Foreskin fibroblast (primary cell): ENCODE measurements at places on chromosomes 3 and 15.

GRCh38 chr3:32954506-32954905 is 3.1 kb downstream of the CCR4 start:
- no peak for DNase-seq

DNA sequence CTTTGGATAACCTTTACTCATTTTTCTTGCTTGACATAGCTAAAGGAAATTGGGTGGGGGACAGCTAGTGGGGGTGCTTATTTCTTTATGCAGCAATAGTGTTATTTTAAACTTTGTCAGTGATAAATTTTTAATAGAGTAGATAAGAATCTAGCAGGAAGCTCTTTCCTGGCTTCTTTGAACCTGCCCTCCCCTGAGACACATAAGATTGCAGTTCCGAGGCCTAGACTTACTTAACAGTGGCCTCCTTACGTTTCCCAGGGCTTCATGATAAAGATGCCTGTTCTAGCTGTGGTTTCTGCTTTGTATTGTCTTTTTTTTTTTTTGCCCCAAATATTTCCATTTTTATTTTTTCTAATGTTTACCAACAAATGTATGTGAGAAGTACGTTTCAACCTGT is 170.1 kb downstream of the VPS8 start:
- no peak for DNase-seq

- DNase-seq = no peak
These were observed 336.3 kb upstream of the CFAP20DC start for GRCh38 chr3:59386165-59386564.

DNA sequence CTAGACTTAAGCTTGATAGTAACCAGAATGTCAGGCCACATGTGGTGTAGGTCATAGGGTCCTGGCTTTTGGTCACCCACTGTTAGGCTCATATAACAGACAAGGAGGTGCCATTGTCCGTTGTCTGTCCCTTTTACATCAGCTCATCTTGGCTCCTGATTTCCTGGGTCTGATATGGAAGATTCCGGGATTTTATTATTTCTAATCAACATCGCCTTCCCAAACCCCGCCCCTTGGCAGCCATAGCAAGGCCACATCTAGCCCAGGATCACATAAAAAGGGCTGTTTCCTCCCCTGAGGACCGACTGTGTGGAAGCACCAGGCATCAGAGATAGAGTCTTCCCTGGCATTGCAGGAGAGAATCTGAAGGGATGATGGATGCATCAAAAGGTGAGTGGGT is at the start of gene TGM4:
Gene TGM4 (plus strand): TSS at position 301 of the 400 bp plus-strand sequence. CDS start 71 bp downstream, at position 372.
- DNase-seq = no peak

DNA sequence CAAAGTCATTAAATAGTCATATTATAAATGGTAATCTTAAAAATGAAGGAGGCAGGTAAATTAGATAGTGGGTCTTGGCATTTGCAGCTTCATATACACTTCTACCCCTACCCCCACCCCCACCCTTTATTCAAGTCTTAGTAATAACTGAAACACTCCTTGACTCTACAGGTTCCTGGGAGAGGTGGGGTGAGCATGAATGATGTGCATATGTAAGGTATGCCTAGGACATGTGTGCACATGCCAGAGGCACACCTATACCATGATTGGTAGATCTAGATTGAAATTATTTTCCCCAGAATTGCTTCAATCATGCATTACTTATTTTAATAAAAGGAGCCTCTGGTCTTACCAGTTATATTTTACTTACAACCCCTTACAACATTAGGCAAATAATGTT is 40.1 kb upstream of the PDCD6IP start:
- no peak for DNase-seq

DNA sequence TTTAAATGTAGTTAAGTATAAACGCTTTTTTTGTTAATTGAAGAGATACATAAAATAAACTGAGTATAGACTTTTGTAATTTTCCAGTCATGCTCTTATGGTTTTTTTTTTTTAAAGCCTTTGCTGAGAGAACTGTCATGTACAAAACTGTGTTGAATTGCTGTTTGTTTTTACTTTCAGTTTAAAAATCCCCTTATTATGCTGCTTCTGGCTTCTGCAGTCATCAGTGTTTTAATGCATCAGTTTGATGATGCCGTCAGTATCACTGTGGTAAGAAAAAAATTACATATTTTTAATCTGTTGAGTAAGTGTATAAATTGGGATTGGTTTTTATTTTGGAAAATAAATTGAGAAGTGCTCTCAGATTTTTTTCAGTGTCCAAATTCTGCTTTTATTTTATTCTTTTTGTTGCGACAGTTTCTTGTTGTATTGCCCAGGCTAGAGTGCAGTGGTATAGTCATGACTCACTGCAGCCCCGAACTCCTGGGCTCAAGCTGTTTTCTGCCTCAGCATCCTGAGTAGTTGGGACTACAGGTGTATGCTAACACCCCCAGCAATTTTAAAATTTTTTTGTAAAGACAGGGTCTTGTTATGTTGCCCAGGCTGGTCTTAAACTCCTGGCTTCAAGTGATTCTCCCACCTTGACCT is 40.7 kb downstream of the ATP2C1 start:
- peak; percentile 46 for DNase-seq

DNA sequence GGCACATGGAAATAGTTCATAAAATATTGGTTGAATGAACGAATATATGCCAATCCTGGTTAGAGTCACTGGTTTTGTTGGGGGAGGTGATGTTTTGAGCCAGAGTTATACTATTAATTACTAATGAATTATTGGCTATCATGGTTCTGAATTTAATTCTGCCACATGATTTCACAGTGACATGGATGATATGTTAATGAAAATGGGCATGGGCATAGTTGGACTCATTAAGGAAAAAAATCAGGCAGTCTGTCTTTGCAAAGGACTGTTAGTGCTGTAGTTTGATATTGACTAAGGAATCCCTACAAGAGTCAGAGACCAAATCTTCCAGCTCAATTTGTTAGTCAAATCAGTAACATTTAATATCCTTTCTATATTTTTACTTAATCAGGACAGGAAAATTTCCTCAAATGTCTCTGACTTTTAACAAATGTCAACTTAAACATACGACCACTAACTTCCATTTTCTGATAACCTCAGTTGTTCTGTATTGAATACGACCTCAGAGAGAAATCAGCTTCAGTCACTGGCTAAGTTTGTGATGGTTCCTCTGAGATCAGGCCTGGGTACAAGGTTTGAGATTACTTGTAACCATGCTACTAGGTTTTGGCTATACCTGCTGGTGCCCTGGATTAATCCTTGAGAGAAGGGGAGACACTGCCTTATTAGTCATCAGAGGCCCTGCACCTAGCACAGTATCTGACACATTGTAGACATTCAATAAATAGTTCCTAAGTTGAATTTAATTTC is 13.3 kb downstream of the NFKBIZ start:
- DNase-seq = peak; percentile 24

GRCh38 chr15:67911727-67912126 is 71.9 kb upstream of the RNU6-1 start:
- no peak for DNase-seq

DNA sequence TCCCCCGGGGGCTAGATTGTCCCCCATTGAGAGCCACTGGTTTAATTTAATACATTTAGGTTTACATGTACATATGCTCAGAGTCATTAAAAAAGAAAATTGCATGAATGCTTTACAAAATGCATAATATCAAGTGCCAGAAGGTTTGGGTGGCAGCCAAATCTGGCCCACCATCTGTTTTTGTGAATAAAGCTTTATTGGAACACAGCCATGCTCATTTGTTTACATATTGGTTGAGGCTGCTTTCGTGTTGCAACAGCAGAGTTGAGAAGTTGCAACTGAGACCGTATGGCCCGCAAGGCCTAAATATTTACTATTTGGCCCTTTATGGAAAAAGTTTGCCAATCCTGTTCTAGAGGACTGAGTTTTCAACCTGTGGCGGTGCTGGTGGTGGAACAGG is 32.1 kb upstream of the RGMA start:
- DNase-seq = no peak

DNA sequence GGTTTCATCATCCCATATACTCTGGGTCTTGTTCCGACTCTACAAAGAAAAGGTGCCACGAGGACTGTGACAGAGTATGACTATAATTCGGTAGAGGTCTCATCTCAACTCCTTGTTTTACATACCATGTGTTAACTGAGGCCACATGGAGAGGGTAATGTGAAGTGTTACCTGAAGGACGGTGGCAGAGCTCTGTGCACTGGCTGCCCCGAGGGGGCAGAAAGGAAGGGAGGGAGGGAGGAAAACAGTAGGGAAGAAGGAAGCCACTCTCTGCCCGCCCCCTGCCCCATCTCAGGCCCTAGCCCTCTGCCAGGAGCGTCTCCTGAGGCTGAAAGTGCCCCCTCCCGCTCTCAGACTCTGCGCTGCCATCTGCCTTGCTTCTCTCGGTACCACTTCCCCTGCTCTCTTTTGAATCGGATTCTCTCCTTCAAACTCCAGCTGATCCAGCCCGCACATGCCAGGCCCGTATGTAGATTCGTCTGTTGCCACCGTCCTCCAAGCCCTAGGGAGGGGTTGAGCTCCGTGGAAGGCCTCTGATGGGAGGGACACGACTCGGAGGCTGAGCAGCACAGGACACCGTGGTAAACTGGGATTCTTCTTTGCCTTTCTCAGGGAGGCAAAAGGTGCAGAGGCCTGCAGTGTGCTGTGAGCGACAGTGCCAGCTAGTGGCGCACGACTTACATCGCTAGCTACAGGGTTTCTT is 70.5 kb upstream of the ATP10A start:
- DNase-seq = peak; percentile 72

DNA sequence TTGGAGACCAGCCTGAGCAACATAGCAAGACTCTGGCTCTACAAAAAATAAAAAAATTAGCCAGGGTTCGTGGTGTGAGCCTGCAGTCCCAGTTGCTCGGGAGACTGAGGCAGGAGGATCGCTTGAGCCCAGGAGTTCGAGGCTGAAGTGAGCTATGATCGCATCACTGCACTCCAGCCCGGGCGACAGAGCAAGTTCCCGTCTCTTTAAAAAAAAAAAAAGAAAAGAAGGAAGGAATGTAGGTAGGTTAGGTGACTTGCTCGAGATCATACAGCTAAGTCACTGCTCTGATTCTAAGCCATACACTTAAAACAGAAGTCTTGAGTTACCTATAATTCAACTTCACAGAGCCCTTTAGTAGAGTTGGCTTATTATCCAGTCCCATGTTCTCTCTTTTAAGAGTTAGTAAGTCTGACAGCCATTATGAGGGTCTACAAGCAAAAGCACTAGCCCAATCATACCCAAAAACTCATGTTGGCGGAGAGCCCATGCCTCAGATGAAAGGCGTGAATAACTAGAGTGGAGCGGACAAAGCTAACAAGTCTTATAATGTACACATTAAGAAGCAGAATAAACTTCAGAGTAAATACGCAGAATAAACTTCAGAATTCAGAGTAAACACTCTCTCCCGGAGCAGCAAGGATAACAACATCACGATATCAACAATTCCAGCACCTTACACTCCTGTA is 768 bp downstream of the AAGAB start:
- DNase-seq = peak; percentile 44

DNA sequence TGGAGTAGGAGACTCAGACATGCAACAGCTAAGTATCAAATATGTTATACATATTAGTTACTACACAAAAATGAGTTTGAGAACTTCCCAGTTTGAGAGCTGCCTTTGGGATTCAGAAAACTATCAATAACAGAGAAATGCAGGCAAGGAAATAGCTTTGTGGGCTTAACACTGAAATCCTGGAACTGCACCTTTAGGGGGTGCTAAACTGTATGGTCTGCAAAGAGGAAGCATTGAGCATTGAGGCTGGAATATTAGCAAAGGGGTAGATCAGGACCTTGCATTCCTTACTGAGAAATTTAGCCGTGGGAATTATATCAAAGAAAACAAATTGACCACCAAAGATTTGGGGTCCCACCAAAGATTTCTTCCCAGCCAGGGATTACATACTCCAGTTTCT is 580.0 kb downstream of the ZNF385D start:
- peak; percentile 14 for DNase-seq

GRCh38 chr15:29272219-29272618 is 2.6 kb upstream of the NSMCE3 start:
- DNase-seq = no peak

DNA sequence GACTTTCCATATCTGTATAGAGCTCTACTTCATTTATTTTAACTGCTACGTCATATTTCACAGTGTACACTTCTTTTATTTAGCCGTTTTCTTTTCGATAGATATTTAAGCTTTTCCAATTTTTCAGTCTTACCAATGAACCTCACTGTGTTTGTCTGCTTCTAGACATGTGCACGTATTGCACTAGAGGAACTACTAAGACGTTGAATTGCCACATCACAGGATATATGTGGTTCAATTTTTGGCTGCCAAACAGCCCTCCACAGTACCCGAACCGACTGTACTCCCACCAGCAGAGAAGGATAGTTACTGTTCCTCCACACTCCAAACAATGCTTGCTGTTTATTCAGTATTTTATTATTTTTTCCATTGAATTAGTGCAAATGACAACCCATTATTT is 2.0 kb downstream of the NR1I2 start:
- no peak for DNase-seq

- DNase-seq = no peak
These were observed 92.2 kb upstream of the ANKRD28 start for GRCh38 chr3:15889936-15890335.

- no peak for DNase-seq
These were observed 69.0 kb upstream of the LPP start for GRCh38 chr3:188084752-188085583.

GRCh38 chr3:64321747-64322146 is 96.5 kb upstream of the PRICKLE2 start:
- peak; percentile 83 for DNase-seq

- no peak for DNase-seq
These were observed 51.1 kb downstream of the POMGNT2 start for GRCh38 chr3:43054754-43055153.

DNA sequence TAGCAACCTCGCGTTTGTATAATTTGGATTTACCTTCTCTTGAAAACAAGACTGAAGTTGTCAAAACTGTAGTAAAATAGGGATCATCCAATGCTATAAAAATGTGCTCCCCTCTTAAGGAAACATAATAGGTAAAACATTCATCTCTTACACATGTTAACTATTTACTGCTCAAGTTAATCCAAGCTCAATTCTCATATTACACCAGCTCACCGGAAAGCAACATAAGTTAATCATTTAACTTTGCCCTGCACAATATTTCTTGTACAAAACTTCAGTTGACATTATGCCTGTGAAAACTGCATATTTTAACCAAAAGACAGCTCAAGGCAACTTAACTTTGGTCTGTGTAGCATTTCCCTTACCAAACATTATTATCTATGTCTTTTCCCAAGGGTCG is 634.2 kb downstream of the NAALADL2 start:
- DNase-seq = no peak

- no peak for DNase-seq
These were observed 471.2 kb downstream of the NR2F2 start for GRCh38 chr15:96801576-96802150.

DNA sequence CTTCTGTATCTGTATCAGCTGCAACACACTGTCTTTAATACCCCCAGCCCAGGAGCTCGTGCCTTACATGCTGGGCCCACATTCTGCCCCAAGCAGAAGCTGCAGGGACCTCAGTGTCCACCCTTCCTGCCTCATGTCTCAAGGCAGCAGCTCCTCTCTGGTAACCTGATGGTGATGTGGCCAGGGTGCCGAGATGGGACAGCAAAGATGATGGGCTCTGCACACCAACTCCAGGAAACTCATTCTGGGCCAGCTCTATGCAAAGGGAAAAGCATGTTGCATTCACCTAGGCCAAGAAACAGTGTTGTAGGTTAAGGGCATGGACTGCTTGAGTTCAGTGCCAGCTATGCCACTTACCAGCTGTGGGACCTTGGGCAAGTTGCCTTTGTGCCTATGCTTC is 79.5 kb upstream of the PRR23C start:
- DNase-seq = no peak

- DNase-seq = no peak
These were observed 96.9 kb downstream of the RFX7 start for GRCh38 chr15:56146756-56147155.

GRCh38 chr3:118229196-118229595 is 805.5 kb downstream of the IGSF11 start:
- no peak for DNase-seq
